ENCODE measurements at places on chromosomes 11 and 22.

- DNase-seq, result no peak
Observed at GRCh38 chr22:27556371-27556770, 245.2 kb downstream of the MN1 start.

GRCh38 chr11:120510406-120511115 lies 987 bp upstream of the GRIK4 start:
- DNase-seq, result no peak

DNA sequence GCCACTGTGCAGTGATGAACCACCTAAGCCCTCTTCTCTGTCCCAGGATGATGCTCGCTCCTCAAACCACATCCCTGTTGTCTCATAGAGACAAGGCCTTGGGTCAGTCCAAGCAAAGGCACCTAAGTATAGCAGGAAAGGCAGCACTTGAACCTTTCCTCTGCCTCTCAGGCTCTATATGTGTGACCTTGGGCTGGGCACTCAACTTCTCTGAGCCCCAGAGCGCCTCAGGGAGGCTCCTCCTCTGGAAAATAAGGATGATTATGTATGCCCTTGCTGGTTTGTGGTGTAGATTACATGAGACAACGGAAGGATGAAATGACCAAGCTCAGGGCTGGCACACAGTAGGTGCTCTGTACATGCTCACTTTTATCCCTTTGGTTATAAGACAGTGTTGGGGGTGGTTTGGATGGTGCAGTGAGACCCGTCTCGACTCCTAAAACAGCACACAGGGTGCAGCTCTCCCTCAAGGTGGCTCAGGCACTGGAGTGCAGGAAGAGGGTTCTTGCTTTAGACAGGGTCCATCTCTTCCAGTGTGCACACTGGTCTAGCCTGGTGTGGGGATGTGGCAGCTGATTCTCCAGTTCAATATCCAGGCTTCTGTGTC lies 40.2 kb upstream of the ACCSL start:
- DNase-seq, result no peak

DNA sequence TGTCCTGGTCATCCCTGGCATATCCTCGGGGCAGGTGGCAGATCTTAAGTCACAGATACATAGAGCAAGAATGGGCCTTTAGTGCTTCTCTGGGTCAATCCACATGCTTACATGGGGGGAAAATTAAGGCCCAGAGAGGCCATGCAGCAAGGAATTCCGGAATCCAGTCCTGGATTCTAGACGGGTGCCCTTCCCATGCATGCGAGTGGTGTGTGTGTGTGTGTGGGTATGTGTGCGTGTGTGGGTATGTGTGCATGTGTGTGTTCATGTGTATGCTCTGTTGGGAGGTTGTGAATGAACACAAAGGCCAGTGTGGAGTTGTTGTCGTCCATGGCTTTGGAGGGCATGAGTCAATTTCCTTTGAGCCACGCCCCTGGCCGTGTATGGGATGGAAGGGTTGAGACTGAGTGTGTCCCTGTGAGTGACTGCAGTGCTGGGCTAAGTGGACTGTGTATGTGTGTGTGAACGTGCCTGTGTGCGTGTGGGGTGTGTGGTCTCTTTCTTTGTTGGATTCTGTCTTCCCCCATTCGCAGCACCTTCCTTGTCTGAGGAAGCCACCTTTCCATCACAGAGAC lies 33.4 kb upstream of the EIF3D start:
- DNase-seq, result no peak

DNA sequence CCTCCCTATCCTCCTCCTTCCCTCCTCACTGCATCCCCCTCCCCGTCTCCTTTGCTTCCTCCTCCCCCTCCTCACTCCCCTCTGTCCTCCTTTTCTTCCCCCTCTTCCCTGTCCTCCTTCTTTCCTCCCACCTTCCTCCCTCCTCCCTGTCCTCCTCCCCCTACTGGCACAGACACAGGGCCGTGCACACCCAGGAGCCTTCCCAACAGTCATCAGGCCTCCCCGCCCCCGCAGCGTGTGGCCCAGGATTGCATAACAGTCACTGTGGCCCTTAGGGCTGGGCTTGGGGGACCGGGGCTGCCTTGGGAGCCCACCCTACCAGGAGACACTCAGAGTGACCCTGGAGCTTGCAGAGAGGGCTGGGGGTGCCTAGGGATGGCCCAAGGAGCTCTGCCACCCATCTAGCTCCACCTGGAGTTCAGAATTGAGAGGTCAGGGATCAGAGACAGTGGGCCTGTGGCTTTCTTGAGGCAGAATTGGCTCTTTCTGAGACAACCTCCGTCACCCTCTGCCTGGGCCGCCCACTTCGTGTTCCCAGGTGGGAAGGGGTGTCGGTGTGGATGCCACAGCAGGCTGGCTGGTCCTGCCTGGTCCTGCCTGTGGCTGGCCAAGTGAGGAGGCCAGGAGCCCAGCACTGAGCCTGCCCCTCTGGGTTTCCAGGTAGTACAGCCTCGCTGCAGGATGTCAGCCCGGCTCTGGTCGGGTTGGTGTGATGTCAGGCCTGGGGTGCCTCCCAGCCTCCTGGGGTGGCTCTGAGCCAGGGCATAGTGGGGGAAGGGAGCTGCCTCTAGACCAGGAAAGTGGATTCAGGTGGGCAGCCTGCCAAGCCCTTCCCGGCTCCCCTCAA lies 1.6 kb downstream of the SPI1 start:
- no peak for DNase-seq

- DNase-seq, result no peak
Observed at GRCh38 chr22:32852395-32853251, 51.1 kb downstream of the TIMP3 start.

DNA sequence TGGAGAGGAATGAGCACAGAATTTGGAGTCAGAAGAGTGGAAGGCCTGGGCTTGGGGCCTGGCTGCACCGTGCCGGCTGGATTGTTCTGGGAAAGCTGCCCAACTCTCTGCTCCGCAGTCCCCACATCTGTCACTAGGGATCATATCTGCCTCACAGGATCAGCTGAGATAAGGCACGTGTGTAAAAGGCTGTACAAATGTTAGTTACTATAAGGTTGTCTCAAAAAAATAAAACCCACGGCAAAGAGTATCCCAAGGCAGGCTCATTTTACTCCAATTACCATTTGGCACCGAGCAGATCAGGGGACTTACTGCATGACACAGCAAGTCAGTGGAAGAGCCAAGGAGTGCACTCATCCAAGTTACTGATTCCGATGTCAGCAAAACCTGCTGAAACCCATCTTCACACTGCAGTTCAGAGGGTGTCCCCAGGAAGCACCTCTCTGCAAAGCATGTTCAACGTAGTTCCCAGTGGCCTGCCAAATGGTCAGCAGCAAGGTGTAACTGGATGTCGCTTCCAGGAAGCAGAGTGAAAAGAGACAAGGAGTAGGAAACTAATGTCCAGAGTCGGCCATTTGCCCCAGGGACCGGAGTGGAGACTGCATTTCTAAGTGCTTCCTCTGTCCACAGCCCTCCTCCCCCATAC lies 18.1 kb upstream of the MRTFA start:
- DNase-seq, result no peak

DNA sequence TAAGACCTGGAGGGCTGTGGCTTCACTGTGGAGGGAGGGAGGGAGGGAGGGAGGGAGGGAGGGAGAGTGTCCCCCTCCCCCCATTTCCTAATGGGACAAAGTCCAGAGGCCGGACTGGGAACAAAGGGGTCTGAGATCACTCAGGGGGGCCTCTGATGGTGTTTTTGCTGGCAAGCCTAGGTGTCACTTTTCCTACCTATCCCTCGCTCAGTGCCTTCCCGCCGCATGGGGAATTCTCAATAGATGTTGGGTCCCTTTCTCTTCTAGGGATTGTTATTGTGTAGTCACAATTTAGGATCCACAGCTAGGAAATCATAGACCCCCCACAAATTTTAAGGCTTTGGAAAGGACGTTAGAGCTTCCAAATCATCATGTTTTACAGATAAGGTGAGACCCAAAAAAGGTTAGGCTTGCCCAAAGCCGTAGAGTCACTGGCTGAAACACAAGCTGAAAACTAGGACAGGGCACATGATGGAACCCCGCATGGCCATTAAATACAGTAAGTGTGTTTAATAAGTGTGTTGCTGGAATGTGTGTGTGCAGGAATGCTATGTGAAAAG lies 4.8 kb upstream of the FTH1 start:
- no peak for DNase-seq

DNA sequence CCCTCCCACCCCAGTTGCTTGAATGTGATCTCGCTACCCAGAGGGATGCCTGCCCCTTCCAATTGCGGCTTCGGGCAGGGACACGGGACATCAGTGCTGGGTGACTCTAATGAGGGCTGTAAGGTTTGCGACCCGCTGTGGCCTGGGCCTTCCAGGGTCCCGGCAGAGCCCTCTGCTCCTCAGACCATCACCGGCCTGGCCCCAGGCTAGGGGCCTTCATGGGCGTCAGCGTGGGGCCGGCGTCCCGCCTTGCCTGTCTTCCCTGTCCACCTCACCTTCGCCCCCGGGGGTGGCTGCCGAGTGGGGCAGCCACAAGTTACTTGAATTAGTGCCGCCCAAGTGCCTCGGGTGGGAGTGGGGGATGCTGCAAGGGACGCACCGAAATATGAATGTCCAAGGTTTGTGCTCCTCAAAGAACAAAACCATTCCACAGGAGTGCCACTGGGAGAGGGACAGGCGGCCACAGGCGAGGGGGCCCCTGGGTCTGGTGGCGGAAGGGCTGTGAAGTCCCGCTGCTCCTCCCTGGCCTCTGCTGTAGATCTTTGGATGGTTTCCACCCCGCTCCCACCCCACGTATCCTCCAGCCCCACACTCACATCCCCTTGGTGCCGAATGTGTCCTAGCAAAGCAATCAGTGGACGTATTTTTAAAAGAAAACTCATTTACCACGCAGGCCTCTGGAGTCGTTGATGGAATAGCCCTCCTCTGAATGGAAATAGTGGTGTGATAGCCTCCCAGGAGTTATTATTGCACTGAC lies 317.1 kb downstream of the NTM start:
- DNase-seq, result no peak

- DNase-seq, result peak; percentile 23
Observed at GRCh38 chr22:32469799-32470212, 4.8 kb upstream of the FBXO7 start.

DNA sequence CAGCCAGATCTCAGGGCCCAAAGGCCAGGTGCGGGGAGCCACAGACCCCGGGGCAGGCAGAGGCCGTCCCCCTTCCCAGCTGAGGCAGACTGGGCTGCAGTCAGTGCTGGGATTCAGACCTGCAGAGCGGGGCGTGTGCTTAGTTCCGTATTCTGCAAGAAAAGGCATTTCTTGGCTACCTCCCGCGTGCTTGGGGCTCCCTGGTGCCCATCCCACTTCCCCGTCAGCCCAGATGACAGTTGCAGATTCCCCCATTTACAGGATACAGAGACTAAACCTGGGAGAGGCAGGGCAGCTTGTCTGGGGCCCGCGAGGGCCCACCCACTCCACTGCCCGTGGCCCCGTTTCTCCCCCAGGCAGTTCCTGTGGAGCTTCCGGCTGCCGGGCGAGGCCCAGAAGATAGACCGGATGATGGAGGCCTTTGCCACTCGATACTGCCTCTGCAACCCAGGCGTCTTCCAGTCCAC lies 18.3 kb downstream of the CYTH4 start:
- DNase-seq, result no peak

GRCh38 chr22:49601614-49602321 lies 225.9 kb downstream of the BRD1 start:
- DNase-seq, result no peak

DNA sequence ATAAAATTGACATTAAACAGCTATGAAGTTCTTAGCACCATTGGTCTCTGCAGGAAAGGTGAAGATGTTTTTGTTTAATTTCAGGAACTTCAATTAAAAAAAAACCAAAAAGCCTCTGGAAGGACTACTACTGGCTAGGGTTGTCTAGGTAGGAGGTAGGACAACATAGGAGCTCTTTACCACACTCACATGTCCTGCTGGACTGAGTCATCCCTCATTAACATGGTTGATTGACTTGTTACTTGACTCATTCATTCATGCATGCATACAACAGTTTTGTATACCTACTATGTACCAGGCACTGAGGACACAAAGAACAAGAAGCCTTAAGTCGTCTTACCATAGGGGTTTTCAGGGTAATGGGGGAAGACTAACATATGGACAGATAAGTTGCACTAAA lies 216.9 kb upstream of the ARHGAP20 start:
- no peak for DNase-seq

- peak; percentile 94 for DNase-seq
Observed at GRCh38 chr22:48635816-48636215, 1191.9 kb downstream of the BRD1 start.

DNA sequence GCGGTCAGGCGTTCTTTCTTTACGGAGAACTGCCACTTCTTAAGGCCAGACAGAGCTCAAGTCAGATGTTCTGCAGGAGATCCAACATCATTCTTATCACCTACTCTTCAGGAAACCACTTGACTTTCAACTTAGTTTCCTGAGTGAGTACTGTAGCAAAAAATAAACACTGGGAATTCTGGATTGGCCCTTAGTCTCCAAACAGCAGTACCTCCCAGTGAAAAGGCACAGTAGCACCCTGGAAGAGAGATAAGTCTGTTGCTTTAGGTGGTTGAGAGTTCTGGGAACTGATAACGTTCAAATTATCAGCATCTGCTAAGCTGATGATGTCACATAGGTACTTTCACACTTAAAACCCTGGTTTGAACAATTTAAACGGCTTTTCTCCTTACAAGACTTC lies 971.8 kb upstream of the TENM4 start:
- no peak for DNase-seq

DNA sequence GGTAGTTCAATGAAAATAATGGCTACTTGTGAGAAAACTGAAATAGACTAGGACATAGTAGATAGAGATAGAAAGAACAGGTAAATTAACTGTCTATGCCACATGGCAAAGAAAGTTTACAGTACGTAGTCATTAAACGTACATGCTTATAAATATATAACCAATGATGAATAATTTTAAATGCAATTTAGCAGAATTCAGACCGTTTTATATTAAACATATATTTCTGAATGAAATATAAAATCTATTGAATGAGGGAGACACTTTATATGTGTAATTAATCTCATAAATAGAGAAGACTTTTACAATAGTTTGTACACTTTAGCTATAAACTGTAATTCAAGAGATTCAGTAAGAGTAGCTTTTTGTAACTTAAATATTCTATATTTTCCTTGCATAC lies 124.4 kb upstream of the VPREB1 start:
- no peak for DNase-seq

- no peak for DNase-seq
Observed at GRCh38 chr22:27726686-27727449, 74.7 kb downstream of the MN1 start.

- peak; percentile 44 for DNase-seq
Observed at GRCh38 chr22:29727131-29727523, 7.3 kb downstream of the CABP7 start.

GRCh38 chr22:36864454-36865215 lies 3.8 kb downstream of the NCF4 start:
- peak; percentile 77 for DNase-seq

- no peak for DNase-seq
Observed at GRCh38 chr11:77726524-77726923, 88.9 kb upstream of the CLNS1A start.

DNA sequence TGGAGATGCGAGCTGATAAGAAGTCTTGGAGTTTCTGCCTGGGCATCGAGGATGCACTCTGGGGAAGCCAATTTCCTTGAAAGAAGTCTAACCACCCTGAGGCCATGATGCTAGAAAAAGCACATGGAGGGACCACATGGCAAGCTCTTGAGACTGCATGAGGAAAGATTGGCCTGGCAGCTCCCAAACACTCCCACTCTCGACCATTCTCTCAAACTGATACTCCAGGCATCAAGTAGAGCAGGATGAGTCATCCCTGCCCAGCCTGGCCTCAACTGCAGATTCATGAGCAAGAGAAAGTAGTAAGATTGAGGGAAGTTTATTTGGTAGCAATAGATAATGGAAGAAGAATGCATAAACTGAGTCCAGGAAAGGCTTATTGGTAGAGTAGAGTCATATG lies 194.3 kb downstream of the KIF18A start:
- no peak for DNase-seq

- no peak for DNase-seq
Observed at GRCh38 chr11:31671681-31672080, 139.4 kb downstream of the PAX6 start.

- peak; percentile 92 for DNase-seq
Observed at GRCh38 chr22:46054091-46055073, 77.4 kb upstream of the WNT7B start.
